SJSA1 (cell line): ENCODE measurements at places on chromosomes 13 and 19. TPM values are rescaled to one million over a fixed set of nuclear protein-coding genes. Genes with fewer than 3 reads are reported as not detected.

Gene FGF9
- total RNA-seq = 0.26 TPM in 1 of 2 replicates, not detected in the other

DNA sequence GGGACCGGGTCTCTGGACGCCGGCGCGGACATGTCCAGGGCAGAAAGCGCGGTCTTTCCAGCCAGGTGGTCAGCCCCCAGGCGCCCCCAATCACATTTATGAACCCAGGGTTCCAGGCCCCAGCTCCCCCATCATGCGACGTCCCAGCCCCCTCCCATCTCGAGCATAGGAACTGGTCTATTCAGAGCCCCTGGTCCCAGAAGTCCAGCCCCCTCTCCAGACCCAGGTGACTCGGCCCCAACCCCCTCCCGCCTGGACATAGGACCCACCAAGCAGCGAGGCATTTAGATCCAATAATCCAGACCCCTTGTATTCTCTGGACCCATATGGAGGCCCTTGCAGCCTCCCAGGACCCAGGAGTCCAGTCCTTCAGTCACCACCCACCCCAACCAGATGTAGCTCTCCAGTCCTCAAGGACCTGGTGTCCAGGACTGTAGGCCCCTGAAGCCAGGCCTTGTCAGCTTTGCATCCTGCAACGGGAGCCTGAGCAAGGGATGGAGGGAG is 501 bp downstream of the APLP1 start:
- DNase-seq = no peak

- DNase-seq = no peak
Measured at GRCh38 chr13:24670961-24671381, 9.2 kb upstream of the ATP12A start.

DNA sequence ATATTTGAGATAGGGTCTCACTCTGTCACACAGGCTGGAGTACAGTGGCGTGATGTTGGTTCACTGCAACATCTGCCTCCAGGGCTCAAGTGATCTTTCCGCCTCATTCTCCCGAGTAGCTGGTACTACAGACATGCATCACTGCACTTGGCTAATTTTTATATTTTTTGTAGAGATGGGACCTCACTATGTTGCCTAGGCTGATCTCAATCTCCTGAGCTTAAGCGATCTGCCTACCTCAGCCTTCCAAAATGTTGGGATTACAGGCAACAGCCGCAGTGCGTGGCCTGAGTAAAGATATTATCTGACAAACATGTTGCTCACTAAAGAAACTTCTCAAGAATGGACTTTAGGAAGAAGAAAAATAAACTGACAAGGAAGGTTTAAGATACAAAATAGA is 125.4 kb upstream of the ABCC4 start:
- DNase-seq = no peak

DNA sequence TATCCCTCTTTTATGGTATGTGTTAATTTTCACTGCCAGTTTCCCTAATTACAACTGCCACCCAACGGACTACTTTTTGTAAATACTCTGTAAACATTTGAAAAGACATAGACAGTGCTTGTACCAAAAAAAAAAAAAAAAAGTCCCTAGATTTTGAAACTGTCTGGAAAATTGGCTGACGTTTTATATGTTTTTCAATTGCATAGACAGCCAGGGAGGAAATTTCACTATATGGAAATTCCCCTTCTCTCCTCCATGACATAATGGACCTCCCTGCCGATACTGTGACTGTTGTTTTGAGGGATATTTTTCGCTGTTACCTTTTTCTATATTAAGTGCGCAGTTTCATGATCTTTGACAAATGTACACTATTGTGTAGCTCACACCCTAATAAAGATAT is 43.4 kb downstream of the C13orf42 start:
- no peak for DNase-seq

DNA sequence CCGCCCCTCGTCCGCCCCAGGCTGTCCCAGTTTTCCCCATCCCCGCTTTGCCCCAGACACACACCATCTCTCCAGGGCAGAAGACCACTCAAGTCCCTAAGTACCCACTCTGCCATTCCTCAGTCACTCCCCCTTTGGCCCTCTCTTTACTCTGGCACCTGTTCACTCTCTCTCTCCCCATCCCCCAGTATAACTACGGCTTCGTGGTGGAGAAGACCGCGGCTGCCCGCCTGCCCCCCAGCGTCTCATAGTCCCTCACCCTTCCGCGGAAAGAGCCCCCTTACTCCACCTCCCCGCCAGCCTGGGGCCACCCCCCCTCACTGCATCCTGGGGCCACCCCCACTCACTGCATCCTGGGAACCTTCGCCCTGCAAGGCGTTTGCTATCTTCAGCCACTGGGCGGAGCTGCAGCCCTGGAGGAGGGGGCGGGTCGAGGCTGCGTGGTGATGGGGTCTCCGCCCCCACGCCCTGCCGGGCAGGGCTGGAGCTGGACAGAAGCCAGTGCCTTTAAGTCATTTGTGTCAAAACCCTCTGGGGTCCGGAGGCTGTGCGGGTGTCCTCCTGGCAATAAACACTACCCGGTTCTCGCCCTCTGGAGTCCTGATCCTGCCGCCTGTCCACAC is 5.0 kb downstream of the MVB12A start:
- no peak for DNase-seq

DNA sequence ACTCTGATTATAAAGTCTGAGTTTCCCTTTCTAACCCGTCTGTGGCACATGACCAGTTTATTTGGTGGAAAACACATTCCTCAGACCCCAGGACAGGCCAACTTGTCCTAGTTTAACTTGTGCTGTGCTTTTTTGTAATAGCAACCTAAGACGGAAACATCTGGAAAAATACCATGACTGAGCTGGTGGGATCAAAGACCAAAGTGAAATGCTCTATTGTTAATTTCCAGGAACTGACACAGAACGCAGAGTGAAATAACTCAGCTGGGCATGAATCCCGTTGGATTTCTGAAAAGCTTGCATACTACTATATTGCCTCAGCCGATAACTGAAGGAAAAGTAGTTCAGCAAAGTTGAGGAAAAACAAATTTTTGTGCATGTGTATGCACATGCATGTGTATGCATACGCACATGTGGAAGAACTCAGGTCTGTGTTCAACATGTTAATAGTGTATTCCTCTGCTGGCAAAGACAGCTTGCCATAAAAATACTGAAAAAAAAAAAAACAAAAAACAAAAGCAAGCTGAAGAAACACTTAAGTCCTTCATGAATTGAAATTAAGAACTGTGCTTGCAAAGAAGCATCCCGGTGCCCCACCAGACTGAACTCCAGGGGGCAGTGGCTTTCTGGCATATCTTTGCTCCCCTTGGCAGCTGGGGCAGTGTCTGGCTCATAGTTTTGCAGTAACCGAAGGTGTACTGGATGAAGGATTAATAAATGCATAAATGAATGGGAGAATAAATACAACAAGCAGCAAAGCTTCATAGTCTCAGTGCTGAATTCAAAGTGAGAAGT is 187.8 kb downstream of the LHFPL6 start:
- peak; percentile 29 for DNase-seq

DNA sequence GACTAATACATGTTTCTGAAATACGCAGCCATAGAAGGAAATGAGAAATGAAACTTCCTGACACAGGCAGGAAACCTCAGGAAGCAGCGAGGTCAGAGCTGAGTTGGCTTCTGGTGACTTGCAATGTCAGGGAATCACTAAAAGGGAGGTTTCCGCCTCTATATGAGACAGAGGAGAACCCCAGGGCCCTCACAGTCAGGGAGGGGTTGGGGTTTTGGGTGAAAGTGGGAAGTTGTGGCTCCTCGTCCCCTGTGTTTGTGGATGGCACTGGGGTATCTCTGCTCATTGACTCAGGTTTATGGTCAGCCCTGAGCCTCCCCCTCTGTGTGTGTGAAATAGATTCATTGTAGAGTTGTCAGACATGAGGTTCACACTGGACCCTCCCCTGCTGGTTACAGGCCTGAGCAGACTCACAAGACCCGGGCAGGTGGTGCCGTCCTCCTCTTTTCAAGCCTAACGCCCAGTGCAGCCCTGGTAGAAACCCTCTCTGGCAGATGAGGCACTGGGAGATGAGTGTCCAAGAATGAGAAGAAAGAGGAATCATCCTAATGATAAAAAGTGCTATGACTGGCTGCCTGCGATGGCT is 5.5 kb upstream of the LILRA6 start:
- peak; percentile 23 for DNase-seq

Gene KIR2DL1
- total RNA-seq = not detected in 2 replicates

Gene HSPB6
- total RNA-seq = not detected in 2 replicates

Gene KCNC3
- not detected in 2 replicates for total RNA-seq

GRCh38 chr13:36242761-36243160 is 28.4 kb upstream of the SOHLH2 start:
- no peak for DNase-seq

GRCh38 chr13:76397413-76397812 is 488.8 kb downstream of the KCTD12 start:
- DNase-seq = no peak

DNA sequence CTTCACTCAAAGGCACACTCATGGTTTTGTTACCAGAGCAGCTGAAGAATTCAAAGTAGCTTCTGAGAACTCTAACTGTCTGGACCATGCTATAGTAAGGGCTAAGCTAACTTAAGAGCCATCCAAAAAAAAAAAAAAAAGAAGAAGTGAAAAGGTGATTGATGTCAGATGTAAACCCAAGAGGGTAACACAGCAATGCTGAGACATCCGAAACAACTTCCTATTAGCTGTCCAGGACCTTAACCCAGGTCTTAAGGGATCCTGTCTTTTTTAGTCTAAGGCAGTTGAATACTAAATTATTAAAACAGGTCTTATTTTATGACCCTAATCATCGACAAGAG is 11.2 kb upstream of the RAB20 start:
- DNase-seq = no peak
